ENCODE measurements at places on chromosomes 11 and 22. TPM values are rescaled to one million over a fixed set of nuclear protein-coding genes. Genes with fewer than 3 reads are reported as not detected.

- DNase-seq: no peak
Observed at GRCh38 chr11:115164774-115165173, 339.4 kb downstream of the CADM1 start.

- DNase-seq: no peak
Observed at GRCh38 chr11:567629-568292, 7.0 kb downstream of the RASSF7 start.

- DNase-seq: no peak
Observed at GRCh38 chr22:43144949-43145348, 1.8 kb upstream of the MCAT start.

GRCh38 chr22:20798974-20799373 lies 25.1 kb downstream of the SERPIND1 start:
- DNase-seq: no peak

GRCh38 chr11:103358251-103358650 lies 249.0 kb downstream of the DYNC2H1 start:
- DNase-seq: no peak

DNA sequence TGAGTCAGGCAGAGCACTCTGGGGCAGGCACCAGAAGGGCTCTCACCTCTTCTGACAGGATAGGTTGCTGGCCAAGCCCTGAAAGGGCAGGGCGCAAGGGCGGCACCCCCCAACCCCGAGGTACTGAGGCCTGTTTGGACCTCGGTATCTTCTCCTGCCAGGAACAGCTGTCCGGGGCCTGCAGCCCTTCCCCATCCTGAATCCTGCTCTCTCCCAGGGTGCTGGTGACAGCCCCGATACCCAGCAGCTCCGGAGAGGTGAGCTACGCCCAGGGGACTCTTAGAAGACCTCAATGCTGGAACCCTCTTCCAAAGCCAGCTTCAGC lies 79.1 kb downstream of the PHF21B start:
- no peak for DNase-seq

- peak; percentile 70 for DNase-seq
Observed at GRCh38 chr22:49305214-49305965, 522.3 kb downstream of the BRD1 start.

GRCh38 chr11:128708660-128709059 lies 14.8 kb downstream of the FLI1 start:
- no peak for DNase-seq

DNA sequence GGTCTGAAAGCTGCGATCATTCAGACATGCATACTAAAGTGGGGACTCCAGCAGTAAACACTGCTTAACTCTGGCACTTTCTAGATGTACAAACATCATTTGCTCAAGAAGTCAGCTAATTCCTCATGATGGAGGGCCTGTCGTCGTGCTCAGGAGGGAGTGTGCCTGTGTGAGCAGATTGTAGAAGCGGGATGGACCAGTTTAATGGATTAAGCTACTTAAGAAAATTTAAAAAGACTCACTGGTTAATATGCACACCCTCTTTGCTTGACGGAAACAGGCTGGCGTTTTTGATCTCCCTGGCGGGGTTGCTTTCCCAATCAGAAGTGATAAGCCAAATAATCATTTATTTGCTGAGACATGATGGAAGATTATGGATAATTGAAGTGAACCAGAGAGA lies 79.0 kb downstream of the LDLRAD3 start:
- DNase-seq: no peak

DNA sequence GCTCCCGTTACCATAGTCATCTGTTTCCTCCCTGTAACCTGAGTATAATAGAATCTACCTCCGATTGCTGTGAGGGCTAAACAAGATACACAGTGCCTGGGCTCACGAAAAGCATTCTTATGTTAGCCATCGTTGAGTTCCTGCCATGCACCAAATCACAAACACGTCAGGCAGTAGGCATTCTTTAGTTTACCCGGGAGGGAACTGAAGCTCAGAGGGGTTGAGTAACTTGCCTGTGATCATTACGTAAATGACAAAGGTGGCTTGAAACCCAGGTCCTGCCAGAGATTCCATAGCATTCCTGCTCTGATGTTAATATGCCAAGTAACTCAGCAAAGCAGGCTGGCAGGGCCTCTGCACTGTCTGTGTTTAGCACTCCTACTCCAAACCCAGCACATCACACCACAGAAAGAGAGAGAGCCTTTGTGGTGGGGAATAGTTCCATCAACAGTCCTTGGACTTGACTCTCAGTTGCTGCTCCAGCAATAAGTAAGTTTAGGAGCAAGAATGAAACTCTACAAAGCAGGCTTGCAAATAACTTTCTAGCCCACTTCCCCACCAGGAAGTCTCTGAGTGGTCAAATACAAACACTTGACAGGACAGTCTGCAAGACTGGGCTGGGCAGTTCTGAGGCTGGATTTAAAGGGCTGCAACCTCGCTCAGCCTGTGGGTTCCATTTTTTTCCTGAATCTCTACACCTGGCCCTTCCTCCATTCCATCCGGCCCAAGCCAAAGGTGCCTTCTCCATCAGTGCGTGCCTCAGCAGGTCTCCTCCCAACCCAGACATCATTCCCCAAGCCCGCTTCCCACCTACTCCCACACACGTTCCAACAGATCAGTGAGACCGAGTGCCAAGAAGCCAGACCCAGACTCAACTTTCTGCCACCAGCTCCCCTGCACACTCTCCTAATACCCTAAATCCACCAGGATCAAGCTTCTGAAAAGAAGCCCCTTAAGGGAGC lies 1.1 kb downstream of the SCN2B start:
- peak; percentile 86 for DNase-seq

DNA sequence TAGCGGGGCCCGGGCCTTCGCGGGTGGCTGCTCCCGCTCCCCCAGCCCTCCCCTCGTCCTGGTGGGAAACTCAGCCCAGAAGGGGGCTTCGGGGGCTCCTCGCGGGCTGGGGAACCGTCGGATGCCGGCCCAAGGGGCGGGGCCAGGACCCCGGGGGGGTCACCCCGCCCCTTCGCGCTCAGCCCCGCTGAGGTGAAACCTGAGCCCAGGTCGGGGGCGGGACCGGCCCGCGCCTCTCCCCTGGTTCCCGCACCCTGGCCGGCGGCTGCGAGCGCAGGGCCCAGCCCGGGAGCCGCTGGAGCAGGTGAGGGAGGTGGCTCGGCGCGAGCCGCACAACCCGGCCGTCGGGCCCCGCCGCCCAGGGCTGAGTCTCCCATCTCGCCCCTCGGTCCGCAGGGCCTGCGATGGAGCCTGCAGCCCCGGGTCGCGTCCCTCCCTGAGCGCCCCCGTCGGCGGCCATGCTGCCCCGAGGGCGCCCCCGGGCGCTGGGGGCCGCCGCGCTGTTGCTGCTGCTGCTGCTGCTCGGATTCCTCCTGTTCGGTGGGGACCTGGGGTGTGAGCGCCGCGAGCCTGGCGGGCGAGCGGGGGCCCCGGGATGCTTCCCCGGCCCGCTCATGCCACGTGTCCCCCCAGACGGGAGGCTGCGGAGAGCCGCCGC lies at the start of gene LARGE2:
Gene LARGE2, plus strand, starts transcription at position 232 of the 658 bp plus-strand sequence. Its CDS starts 227 bp downstream, at position 459.
- peak; percentile 75 for DNase-seq

GRCh38 chr11:33948494-33948893 lies 56.6 kb upstream of the LMO2 start:
- no peak for DNase-seq

- DNase-seq: peak; percentile 90
Observed at GRCh38 chr11:77411717-77412441, 62.0 kb downstream of the PAK1 start.

The DMC1 gene
- total RNA-seq: 0.66 TPM

The SLC22A25 gene
- total RNA-seq: not detected

The SCT gene
- total RNA-seq: not detected

The C11orf42 gene
- total RNA-seq: not detected

The P2RY6 gene
- total RNA-seq: 17.9 TPM

The XBP1 gene
- 220 TPM for total RNA-seq

The SLC22A8 gene
- 0.41 TPM for total RNA-seq

The RBMXL2 gene
- total RNA-seq: 0.13 TPM

The NUP50 gene
- 64.2 TPM for total RNA-seq

The TTC12 gene
- 34.4 TPM for total RNA-seq

The ZNF214 gene
- total RNA-seq: 5.9 TPM

The NCAM1 gene
- total RNA-seq: 3.0 TPM
